ENCODE measurements at places on chromosomes 2 and 18. TPM values are rescaled to one million over a fixed set of nuclear protein-coding genes. Genes with fewer than 3 reads are reported as not detected.

Gene ALLC
- not detected for total RNA-seq

Gene CYS1
- 1.5 TPM for total RNA-seq

Gene AGXT
- under 0.01 TPM for total RNA-seq

Gene CGREF1
- 6.2 TPM for total RNA-seq

Gene COLEC11
- not detected for total RNA-seq

Gene PDCD1
- not detected for total RNA-seq

Gene ALPP
- total RNA-seq: not detected

Gene HRH4
- 0.12 TPM for total RNA-seq

Gene SP5
- not detected for total RNA-seq

Gene SCYGR4
- total RNA-seq: not detected

Data from uterine smooth muscle cell (primary cell).